ENCODE measurements at places on chromosomes 2 and 18. TPM values are rescaled to one million over a fixed set of nuclear protein-coding genes. Genes with fewer than 3 reads are reported as not detected.

LDAH gene
- total RNA-seq, result 23.3 TPM

AMER3 gene
- not detected for total RNA-seq

DPYSL5 gene
- not detected for total RNA-seq

AGAP1 gene
- 16.2 TPM for total RNA-seq

DIS3L2 gene
- total RNA-seq, result 38.1 TPM

GLI2 gene
- 2.6 TPM for total RNA-seq

NR4A2 gene
- 0.39 TPM for total RNA-seq

CBLN2 gene
- total RNA-seq, result not detected

MBP gene
- 26.5 TPM for total RNA-seq

ADD2 gene
- 0.20 TPM for total RNA-seq

SYT4 gene
- total RNA-seq, result not detected

CTDSP1 gene
- total RNA-seq, result 46.7 TPM

LDLRAD4 gene
- total RNA-seq, result 0.73 TPM

MBOAT2 gene
- total RNA-seq, result 16.2 TPM

WIPF1 gene
- 17.2 TPM for total RNA-seq

REG3A gene
- total RNA-seq, result not detected

ADAM17 gene
- 39.3 TPM for total RNA-seq

MOCOS gene
- total RNA-seq, result 8.8 TPM

TPGS2 gene
- 111 TPM for total RNA-seq

GPR17 gene
- total RNA-seq, result not detected

MOGAT1 gene
- total RNA-seq, result not detected

CYP27A1 gene
- total RNA-seq, result 3.7 TPM

RPRD1A gene
- 45.9 TPM for total RNA-seq

CDKL4 gene
- total RNA-seq, result 1.2 TPM

NTSR2 gene
- total RNA-seq, result not detected

KRTCAP3 gene
- total RNA-seq, result not detected

TRIM43 gene
- not detected for total RNA-seq

GDF7 gene
- total RNA-seq, result under 0.01 TPM

PROC gene
- not detected for total RNA-seq

SPC25 gene
- 5.1 TPM for total RNA-seq

FKBP1B gene
- total RNA-seq, result 5.3 TPM

RAB3GAP1 gene
- total RNA-seq, result 53.8 TPM

POTEJ gene
- total RNA-seq, result not detected

ESPNL gene
- total RNA-seq, result 0.39 TPM

BMP10 gene
- not detected for total RNA-seq

PLGLB2 gene
- total RNA-seq, result 2.0 TPM

IL1RN gene
- 0.37 TPM for total RNA-seq

FER1L5 gene
- 0.39 TPM for total RNA-seq

FANCL gene
- 10.3 TPM for total RNA-seq

AQP12B gene
- total RNA-seq, result not detected

TUBB8B gene
- not detected for total RNA-seq

BOLL gene
- total RNA-seq, result not detected

ALPP gene
- total RNA-seq, result not detected

UGT1A4 gene
- total RNA-seq, result not detected

RAMP1 gene
- total RNA-seq, result not detected

TACR1 gene
- not detected for total RNA-seq

Measured in subcutaneous preadipocyte (primary cell).